ENCODE measurements at places on chromosomes 6 and 20.
A peak's percentile ranks its signal among the peaks of the same experiment; 100 is the strongest.

GRCh38 chr6:108846628-108847027 is 1.6 kb upstream of the ARMC2 start:
- no peak for DNase-seq

DNA sequence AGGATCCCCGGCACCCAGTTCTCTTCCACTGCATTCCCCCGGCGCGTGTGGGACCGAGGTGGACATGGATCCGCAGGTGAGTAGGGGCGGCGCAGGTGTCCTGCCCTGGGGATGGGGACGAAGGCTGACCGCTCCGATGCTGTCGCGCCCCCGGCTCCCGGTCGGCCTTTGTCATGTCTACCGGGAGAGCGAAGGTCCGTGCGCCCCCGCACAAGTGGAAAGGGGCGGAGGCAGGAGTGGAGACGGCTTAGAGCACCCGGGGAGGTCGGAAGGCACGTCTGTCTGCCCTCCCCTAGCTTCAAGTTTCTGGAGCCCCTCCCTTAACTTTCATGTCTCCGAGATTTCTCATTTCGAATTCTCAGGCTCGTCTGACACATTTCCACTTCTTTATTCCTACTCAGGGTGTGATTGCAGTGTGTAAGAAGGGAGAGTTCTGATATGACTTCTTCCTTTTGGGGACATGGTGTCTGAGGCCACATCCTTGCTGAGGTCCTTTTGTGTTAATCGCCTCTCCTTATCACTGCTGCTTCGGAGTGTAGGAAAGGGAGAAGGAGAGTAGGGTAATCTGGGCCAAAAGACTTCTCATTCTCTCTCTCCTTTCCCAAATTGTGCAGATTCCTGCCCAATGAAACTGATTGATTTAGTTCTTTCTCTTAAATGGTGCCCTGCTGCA is 435 bp downstream of the KIFC1 start:
- DNase-seq: no peak

DNA sequence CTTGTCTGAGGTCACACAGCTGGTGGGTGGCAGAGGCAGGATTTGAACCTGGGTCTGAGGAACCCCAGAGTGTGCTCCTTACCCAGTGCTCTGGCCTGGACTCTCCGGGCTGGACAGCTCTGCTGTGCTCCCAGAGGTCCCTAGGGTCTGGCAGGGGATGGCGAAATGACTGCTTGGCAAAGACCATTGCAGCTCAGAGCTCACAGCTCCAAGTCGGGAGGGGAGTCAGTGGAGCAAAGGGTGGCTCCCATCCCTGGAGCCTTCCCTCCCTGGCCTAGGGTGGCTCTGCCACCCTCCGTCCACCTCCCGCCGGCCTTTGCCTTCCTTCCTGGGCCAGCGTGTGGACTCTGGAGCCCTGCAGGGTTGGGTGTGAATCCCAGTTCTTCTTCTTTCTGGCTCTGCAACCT is 17.5 kb downstream of the CEBPB start:
- DNase-seq: no peak

DNA sequence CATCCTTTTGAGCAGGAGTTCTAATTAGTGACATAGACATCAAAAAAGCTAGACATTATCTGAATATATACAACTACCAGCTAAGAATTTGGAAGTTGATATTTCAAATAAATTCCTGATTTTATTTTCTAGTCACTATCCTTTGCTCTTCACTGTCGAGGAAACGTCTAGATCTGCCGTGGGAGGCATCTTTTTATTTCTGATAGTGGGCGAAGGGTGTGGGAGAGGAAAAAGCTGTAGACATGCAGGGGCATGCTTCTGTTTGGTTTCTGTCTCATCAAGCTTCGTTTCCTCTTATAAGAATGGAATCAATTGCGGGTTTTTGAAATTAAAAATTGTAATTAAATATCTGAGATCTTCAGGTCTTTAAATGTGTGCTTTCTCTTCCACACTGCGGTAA is 16.2 kb upstream of the C6orf118 start:
- DNase-seq: no peak

GRCh38 chr6:114170958-114171387 is 171.8 kb downstream of the HS3ST5 start:
- no peak for DNase-seq

- no peak for DNase-seq
Observed at GRCh38 chr6:87104667-87105066, 9.8 kb upstream of the CGA start.

DNA sequence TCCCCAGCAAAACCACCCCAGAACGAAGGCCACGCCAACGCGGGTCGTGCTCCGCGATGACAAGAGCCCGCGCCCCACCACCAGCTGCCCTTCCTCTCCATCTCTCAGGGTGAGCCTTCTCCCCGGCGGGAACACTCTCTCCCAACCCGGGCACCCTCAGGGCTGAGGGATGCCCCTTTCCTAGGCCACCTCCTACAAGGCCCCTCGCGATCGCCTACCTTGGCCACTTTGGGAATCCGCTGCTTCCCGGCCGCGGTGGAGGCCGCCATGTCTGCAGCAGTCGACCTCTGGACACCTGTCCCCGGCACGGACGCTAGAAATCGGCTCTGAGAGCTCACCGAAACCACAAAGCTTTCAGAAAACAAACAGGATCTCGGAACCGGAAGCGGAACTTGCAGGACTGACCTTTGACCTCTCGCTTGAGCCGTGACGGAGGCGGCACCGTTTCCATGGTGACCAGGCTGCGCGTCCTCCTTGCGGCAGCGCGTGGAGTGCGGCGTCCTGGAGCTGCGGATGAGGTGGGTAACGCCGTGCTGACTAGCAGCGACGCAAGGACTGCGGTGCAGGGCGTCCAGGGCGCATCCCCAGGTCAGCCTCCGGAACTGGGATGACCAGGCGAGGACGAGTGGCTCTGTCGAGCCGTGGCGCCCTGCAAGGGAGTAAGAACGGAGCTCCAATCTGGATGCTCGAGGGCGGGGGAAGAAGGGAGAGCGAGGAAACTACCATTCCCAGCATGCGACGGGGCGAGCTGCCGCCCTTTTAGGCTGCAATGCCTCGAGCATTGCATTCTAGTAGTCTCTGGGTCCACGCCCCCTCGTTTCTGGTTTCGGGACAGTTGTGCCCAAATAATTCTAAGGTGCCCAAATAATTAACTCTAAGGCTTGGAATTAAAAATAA is at the start of the genes CFAP61 and CRNKL1:
Gene CFAP61, plus strand, starts transcription at position 459 of the 897 bp plus-strand sequence. CDS start 4,122 bp downstream, outside the sequence.
Gene CRNKL1, minus strand, starts transcription at position 393 of the 897 bp plus-strand sequence. Its CDS starts 124 bp downstream, at position 269.
- DNase-seq: peak; percentile 91

DNA sequence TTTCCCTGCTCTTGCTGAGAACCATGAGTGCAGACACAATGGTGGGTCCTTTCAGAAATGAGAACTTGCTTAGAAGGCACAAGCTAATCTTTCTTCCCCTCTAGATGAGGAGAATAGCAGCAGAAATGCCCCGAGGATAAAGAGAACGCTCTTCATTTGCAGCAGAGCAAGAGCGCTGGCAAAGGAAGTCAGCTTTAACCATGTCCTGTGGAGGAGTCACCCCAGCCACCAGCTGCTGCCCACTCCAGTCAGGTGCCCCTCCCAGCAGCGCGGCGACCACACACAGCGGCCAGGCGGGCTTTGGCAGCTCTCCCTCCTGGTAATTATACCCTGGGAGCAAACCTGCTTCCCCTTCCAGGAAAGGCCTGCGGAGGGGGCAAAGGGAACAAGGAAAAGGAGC is 42.4 kb upstream of the EMILIN3 start:
- DNase-seq: no peak

DNA sequence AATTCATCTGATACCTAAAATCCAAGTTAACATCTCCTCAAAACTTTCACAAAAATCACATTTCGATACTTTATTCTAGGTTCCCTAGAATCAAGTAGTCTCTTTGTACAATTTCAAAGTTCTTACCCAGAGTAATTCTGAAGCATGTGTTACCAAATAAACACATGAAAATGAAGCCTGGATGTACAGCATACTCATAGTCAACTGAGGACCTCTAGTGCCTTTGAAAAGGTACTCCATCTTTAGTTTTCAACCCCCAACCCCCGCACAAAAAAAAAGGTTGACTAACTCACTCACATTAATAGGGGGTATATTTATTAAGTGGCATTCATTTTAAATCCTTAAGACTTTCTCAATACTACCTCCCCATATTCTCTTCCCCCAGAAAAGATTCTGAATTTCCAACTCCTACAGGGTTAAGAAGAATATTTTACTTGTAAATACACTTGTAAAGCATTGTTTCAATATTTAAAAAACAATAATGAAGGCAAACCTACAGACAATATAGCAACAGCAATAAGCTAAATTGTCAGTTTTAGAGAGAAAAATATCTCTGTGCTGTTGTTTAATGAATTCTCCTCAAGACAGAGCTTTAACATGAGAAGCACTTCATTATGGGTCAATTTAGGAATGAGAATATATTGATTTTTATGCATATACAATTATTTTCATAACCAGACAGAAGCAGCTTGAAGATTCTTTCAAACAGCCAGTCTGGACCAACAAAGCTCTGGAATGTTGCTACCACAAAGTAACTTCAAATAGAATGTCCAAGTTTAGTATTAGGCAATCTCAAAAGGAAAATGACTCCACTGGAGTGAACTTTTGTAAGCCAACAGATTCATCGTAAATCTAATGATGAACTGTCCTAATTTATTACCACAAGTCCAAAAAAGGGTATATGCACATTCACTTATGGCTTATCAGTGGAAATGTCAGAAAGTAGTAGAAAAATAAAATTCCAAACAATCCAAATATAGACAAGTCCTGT is 3.3 kb downstream of the PLN start:
- peak; percentile 57 for DNase-seq

Data from skeletal muscle cell (primary cell).